ENCODE measurements at places on chromosomes 5 and 9.

DNA sequence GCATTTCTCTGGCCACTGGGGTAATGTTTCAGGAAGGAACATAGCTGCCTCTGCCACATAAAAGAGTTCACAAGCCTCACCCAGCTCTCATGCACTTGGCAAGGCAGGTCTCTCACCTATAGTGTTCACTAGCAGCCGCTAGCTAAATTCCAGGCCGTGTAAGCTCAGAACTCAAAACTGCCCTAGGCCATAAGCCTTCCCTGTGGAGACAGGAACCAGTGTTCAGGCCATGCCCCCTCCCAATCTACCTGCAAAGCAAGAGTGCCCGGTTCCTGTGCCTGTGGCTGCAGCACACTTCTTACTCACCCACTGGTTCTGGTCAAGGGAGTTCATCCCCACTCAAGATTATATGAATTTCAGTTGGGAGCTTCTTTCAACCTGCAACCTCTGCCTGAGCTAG is 60.7 kb upstream of the ZNF169 start:
- DNase-seq, result no peak

- no peak for DNase-seq
Observed at GRCh38 chr9:130371196-130371966, 73.4 kb upstream of the ASS1 start.

- DNase-seq, result no peak
Observed at GRCh38 chr9:295576-295975, 80.9 kb downstream of the DOCK8 start.

- peak; percentile 42 for DNase-seq
Observed at GRCh38 chr9:137255448-137256114, 454 bp downstream of the NELFB start.

DNA sequence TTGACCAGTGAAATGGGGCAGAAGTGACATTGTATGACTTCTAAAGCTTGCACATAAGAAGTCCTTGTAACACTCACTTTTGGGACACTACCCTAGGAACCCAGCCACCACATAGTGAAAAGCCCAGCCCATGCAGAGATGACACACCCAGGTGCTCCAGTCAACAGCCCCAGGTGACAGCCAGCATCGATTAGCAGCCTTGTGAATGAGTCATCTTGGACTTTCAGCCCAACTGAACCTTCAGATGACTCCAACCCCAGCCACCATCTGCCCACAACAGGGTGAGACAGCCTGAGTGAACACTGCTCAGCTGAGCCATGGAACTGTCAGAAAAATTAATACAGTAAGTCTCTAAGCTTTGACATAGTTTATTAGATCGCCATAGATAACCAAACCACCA is 458.6 kb downstream of the ZSWIM6 start:
- DNase-seq, result peak; percentile 18

GRCh38 chr9:22107202-22108045 is 98.3 kb upstream of the CDKN2B start:
- DNase-seq, result peak; percentile 77

GRCh38 chr9:27195191-27195590 is 86.2 kb downstream of the TEK start:
- DNase-seq, result no peak

- peak; percentile 24 for DNase-seq
Observed at GRCh38 chr9:124626276-124626675, 119.1 kb upstream of the NR5A1 start.

GRCh38 chr9:37555786-37556185 is 20.4 kb downstream of the FBXO10 start:
- DNase-seq, result no peak

DNA sequence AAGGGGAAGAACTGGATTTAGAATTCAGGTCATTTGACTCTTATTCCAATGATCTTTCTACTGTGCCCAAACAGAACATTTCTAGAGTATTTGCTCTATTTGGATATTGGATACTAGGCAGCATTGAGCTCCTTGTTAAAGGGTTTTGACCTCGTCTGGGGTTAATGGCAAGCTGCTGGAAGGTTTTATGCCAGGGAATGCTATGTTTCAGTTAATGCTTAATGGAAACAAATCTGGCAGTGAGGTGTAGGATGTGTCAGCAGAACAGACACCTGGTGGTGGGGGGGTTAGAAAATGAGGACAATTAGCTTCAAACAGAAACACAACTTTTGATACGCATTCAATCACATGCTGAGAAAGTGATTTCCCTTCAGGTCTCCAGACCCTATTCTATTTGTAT is 51.5 kb downstream of the AGXT2 start:
- DNase-seq, result no peak

- no peak for DNase-seq
Observed at GRCh38 chr5:64166201-64166959, 737 bp downstream of the RNF180 start.

- DNase-seq, result no peak
Observed at GRCh38 chr5:69288688-69289087, 43.9 kb downstream of the CCDC125 start.

DNA sequence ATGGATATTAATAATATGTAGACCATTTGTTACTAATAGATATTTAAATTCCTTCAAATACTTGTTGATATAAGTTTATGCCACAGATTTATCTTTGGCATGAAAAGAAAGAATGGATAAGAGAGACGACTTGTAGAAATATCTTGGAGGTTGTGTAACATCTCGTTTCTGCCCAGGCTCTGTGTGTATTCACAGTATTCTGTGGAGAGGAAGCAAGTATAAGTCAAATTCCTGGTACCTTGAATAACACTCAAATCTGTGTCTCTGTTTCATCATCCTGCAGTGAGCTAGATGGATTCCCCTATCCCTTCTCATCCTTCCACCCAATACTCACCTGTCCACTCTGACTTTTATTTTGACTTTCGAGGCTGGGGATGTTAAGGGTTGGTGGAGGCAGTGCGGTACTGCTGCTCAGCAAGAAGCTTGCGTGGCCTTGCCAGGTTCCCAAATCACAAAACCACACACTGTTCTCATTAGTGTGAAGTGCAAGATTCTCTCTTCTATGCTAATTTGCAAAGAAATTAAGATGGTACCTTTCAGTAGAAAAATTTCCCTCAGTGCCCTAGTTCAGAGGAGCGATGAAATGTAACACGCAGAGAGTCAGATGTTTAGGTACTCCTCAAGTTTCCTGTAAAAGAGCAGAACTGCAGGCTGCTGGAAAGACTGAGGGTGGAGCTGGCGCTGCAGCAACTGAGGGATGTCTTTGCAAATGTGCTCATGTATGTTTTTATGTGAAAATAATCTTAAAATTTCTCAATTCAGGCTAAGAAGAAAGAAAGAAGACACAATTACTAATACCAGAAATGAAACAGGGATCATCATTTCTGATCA is 42.6 kb upstream of the ANKRD18A start:
- no peak for DNase-seq

DNA sequence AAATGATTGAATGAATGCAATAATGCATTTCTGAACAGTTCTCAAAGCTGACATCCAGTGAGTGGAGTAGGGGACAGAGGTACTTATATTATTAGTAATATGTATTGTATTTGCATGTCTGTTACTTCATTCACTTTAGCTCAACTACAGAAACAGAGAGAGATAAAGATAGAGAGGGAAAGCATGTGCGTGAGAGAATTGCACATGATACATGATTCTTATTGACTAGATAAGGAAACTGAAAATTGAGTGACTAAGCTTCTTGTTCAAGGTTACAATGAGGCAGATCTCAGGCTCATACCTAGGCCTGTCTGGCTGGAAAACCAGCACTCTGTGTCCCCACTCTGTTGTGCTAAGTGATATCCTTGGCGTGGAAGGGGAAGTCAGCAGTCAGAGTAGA is 337.7 kb upstream of the KLF4 start:
- DNase-seq, result no peak

DNA sequence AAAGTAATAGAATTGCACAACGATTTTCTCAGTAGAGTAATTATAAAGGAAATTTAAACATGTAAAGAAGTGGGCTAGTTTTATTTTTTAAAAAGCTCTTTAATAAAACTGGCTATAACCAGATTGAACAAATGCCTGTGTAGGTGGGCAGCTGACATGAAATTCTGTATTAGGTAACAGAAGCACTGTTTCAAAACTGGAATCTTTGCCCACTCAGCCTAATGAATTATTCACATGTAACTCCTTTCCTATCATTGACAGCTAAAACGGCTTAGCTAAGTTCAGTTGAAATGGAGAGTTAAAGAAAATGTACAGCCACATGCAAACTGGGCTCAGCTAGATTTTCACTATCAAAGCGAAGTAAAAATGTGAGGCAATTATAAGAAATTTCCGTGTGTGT is 1300.1 kb upstream of the ACO1 start:
- no peak for DNase-seq
